OCI-LY7 (cell line): ENCODE measurements at places on chromosomes 4 and X. TPM values are rescaled to one million over a fixed set of nuclear protein-coding genes. Genes with fewer than 3 reads are reported as not detected.
A peak's percentile ranks its signal among the peaks of the same experiment; 100 is the strongest.

Gene MAP7D2
- 0.13 TPM in 1 of 2 replicates, not detected in the other for total RNA-seq

Gene MMRN1
- 0.13 TPM in 1 of 2 replicates, not detected in the other for total RNA-seq

Gene HS3ST1
- total RNA-seq, result not detected in 2 replicates

Gene AR
- total RNA-seq, result not detected in 2 replicates

Gene SOWAHB
- not detected in 2 replicates for total RNA-seq

Gene ETDA
- total RNA-seq, result not detected in 2 replicates

Gene DDX53
- total RNA-seq, result not detected in 2 replicates

- no peak for DNase-seq
Observed at GRCh38 chrX:22650691-22651090, 349.1 kb upstream of the DDX53 start.

DNA sequence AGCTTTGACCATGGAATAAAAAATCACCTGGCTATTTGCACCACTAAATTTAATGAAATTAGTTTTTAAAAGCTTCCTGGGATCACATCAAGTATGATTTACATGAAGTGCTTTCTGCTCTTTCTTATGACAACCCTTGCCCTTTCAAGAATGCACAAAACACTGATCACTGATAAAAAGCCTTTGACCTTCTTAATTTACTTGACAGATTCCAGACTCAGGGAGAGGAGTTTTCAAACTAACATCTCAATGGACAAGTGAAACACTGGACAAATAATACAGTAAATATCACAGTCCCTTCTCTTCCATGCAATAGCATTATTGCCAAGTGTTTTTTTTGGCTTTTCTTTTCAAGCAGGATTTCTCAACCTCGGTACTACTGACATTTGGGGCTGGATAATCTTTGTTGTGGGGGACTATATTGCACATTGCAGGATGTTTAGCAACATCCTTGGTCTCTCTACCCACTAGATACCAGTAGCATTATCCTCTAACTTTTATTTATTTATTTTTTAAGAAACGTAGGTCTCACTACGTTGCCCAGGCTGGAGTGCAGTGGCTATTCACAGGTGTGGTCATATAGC is 86.3 kb downstream of the ZNF827 start:
- no peak for DNase-seq

DNA sequence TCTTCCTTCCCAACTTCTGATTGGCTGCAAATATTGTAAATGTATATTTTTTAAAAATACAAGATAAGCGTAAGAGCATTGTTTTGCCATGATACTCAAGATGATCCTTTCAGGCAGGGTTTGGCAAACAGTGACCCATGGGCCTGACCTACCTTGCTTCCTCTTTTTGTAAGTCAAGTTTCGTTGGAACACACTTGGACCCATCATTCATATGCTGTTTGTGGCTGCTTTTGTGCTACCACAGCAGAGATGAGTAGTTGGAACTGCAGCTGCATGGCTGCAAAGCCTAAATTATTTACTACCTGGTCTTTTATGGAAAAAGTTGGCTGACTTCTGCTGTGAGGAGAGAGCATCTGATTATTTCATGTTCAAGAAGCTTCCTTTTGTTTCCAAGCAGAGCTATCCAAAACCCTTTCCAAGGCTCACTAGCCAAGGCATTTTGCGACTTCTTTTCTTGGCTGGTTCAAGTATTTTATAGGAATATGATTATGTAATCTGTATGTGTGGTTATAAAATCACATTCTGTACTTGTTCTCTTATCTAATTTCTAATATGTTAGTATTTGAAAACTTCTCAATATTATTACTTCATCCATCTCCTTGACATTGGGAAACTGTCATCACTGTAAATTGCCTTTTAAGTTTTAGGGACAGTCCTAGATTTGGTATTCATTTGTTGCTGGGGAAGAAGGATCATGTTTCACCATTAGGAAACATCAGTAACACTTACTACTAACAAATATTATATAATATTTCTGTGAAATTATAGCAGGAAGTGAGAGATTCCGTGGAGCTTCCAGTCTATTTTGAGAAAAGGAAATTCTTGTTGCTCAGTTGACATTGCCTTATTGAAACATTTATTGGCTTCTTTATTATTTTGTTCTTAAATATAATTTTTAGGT is 109.2 kb downstream of the ARHGAP10 start:
- DNase-seq, result no peak

- no peak for DNase-seq
Observed at GRCh38 chrX:153684467-153685155, 3.1 kb upstream of the SLC6A8 start.

DNA sequence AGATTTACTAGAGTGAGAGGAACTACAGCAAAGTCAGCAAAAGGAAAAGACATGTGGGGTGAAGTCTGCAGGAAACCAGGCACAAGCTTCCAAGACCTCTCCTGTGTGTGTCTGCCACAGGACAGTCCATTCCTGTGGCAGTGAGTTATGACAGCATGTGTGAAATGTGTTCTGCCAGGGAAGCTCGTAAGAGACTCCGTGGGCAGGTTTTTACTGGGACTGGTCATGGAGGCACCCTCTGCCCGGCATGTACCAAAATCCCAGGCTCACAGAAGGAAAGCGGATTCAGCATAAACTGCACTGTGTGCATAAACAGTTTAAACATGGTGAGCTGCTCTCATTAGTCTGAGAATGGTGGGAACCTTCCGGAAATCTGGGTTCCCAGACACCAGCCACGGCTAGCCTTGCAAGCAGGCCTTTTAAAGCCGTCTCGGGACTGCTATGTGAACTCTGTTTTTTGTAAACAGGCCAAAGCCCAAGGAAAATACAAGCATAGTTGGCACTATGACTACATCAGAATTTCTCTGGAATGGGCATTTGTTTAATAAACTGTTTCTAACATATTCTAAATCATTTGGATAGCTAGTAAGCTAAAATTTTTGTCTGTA is 288.5 kb downstream of the TENM3 start:
- no peak for DNase-seq

- no peak for DNase-seq
Observed at GRCh38 chrX:7614616-7615015, 228.4 kb upstream of the VCX start.

DNA sequence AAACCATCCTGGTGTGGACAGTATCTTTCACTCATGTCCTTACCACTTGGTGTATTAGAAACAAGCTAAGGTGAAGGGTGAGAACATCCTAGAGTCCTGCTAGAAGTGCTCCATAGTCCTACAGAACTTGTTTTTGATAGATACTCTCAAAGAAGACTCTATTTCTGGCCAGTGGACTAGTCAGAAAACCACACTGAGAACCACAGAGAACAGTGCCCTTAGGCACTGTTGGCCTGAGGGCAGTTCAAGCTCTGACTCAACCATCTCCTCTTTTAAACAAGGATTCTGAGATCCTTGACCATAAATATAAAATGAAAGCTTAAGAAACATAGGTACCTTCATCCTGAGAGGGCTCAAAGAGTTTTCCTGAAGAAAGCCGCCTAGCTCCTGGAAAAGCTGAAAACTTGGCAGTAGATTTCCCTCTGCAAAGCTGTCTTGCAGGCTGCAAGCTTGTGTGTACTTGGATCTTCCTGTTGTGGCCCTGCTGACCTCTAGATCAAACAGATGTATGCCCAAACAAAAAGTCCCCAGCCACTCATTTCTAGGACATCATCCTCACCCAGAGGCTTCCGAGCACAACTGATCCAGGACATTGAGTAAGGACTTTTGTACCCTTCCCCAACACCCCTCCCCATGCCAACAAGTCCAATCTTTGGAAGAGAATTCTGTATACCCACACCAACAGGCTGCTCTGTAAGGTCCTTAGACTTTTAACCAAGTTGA is 111.6 kb upstream of the CXCL13 start:
- no peak for DNase-seq

GRCh38 chr4:184331268-184331995 is 113.8 kb upstream of the ENPP6 start:
- peak; percentile 43 for DNase-seq

GRCh38 chr4:188639479-188640100 is 500.3 kb downstream of the TRIML1 start:
- no peak for DNase-seq

DNA sequence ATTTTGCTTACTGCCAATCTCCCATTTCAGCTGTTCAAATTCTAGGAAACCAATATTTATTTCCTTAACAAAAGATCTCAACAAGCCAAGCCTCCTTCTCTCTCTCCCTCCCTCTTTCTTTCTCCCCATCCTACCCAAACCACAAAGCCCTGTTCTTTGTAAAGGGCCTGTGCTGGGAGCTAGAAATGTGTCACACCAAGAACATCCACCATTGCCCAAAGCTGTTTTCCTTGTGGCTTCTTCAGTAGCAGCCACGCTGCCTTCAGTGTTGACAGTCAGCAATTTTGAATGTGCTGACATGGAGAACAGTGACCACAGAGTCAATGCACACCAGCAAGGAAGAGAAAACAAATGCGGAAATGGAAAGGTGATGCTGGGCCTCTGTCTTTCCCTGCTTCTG is 203.0 kb downstream of the MAML3 start:
- no peak for DNase-seq

- no peak for DNase-seq
Observed at GRCh38 chr4:21209860-21210259, 509.6 kb downstream of the PACRGL start.

- DNase-seq, result no peak
Observed at GRCh38 chr4:168800926-168801325, 209.1 kb downstream of the CBR4 start.

GRCh38 chr4:89371614-89372013 is 64.0 kb upstream of the GPRIN3 start:
- DNase-seq, result no peak

GRCh38 chr4:112647785-112648184 is 10.8 kb downstream of the LARP7 start:
- no peak for DNase-seq

DNA sequence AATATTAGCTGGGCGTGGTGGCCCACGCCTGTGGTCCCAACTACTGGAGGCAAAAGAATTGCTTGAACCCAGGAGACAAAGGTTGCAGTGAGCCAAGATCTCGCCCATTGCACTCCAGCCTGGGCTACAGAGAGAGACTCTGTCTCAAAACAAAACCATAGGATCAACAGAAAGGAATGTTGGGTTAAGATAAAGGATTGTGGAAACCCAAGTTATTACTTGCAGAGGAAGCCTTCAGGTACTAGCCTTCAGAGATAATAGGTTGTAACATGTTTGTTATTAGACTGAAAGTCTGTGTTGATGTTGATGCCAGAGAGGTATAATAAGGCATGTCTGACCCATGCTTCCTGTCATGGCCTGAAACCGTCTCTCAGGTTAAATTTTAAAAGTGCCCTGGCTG is 16.9 kb downstream of the SSX5 start:
- no peak for DNase-seq

GRCh38 chr4:156962528-156962974 is 9.0 kb downstream of the PDGFC start:
- DNase-seq, result no peak

GRCh38 chr4:181018472-181018871 is 1224.7 kb upstream of the TENM3 start:
- DNase-seq, result no peak

DNA sequence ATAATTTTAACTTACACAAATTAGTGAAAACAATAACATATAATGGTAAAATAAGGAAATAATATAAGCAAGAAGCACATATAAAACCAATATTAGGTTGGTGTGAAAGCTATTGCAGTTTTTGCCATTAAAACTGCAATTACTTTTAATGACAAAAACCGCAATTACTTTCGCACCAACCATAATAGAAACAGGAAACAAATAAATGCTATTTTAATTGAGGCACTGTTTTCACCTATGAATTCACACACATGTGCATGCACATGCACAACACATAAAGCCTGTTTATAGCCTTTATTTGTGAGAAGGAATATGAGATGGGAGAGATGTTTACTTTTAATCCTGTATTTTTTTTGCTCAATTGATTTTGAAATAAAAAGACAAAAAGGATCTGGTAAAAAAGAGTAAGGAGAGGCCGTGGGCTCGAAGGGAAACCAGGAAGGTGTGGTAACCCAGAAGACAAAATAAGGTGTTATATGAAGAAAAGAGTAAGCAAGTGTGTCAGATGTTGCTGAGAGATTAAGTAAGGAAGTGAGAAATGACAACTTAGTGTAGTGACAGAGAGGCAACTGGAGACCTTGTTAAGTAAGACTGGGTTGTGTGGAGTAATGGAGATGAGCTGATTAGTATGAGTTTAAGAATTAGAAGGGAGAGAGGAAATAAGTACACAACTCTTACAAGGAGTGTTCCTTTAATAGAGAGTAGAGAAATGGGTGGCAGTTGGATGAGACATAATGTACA is 69.0 kb downstream of the KLHL13 start:
- DNase-seq, result no peak

GRCh38 chr4:78581618-78582017 is 30.0 kb downstream of the ANXA3 start:
- DNase-seq, result no peak

DNA sequence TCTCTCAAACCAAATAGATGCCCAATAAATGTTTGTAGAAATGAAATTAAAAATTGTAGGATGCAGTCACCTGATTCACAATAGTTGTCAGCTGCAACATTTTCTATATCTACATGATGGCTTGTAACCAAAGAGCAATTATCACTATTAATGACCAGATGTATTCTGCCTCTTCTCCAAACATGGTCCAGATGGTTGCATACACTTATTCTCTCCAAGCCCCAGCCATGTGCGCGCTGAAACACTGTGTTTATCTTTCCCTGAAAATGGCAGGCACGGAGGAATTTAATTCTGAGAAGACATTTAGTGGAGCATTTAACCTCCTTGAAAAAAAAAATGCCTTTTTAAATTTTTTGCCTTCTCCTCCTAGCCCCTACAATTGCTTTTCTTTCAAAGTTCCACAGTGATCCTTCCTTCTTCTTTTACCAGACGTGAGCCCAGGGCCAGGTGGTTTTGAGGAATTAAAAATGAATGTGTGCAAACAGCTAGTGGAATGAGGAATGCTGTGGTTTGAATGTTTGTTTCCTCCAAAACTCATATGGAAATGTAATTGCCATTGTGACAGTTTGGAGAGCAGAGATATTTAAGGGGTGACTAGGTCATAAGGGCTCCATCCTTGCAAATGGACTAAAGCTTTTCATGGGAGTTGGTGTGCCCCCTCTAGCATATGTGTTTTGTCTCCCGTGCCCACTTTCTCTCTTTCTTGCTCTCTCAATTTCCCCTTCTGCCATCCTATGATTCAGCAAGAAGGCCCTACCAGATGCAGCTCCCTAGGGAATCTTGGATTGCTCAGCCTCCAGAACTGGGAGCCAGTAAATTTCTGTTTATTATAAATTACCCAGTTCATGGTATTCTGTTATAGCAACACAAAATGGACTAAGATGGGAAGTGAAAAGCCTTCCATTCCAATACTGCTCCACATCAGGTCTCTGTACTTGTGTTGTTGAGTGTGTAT is 136.0 kb downstream of the GABRB1 start:
- DNase-seq, result no peak
